G401 (cell line): ENCODE measurements at places on chromosomes 4 and X.

- no peak for DNase-seq
These were observed 10.9 kb downstream of the VSIG4 start for GRCh38 chrX:66028936-66029335.

DNA sequence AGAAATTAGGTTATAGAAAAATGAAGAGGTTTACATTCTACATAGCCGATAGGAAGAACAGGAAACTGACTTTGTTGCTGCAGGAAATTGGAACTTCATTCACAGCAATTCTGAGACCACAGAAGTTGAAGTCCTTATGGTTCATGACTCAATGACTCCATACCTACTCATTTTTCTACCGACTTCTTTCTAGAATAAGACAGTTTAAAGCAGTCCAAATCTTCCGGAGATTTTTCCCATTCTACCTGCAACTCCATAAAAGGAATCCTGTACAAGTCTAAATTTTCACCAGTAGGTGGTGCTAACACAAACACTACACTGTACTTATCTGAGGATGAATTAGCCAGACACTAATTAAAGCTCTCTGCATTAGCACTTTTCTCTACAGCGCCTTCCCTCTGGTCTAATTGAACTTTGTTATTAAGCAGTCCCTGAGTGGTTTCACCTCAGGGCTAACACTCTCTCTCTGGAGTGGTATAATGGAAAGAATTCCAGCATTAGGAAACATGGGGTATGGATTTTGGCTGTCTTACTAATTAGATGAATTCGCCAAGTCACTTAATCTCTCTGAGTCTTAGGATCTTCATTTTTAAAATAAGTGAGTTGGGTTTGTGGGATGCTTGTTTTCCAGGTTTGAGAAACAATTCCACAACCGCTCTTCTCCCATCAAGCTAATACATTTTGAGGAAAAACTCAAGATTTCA is 167.9 kb downstream of the SMIM20 start:
- DNase-seq, result peak; percentile 71

DNA sequence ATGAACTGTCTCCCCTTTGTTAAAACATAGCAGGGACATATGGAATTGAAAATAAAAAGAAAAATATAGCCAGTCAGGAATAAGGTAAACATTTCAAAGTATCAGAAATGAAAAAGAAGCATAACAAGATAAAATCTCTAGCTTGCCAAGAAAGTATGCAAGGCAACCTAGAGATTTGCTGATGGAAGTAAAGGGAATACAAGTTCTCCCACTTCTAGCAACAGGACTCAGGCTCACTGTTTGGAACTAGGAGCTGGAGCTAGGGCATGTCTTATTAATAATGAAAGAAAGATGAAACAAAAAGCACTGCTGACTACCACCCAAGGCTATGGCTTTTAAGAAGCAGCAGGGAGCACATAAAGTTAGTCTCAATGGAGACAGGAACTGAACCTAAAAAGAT is 18.2 kb downstream of the ANKRD50 start:
- DNase-seq, result no peak

- DNase-seq, result peak; percentile 53
These were observed 37.6 kb downstream of the C4orf50 start for GRCh38 chr4:5980436-5981155.

DNA sequence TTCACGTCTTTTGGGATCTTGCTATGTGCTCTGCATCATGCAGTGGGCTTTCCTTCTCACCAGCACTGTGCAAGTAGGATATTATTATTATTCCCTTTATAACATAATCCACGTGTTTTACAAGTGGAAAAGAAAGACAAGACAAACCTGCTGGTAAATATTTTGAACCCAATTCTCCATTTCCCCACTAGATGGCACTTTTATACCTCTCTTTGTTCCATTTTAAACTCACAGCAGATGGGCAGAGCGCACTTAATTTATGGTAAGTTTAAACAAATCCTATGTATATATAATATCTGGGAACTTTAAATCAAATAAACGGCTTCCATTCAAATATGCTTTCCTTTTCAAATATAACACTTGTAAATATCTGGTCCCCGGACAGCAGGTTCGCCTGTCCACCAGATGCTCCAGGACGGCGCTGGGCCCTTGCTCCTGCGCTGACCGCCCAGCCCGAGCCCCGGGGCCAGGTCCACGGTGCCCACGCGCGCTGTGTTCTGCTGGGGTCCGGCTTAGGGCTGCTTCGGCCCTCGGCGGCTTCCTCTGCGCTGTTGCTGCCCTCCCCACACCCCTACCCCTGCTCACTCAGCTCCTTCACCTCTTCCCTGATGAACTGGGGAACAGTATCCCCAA is 31.1 kb downstream of the F11 start:
- DNase-seq, result peak; percentile 73

- peak; percentile 17 for DNase-seq
These were observed 100.5 kb downstream of the PRDM5 start for GRCh38 chr4:120821977-120822376.

GRCh38 chr4:176333076-176333475 is 13.3 kb downstream of the SPCS3 start:
- no peak for DNase-seq
